ENCODE measurements at places on chromosomes 1 and 21.

- no peak for DNase-seq
Observed at GRCh38 chr1:118618618-118619340, 369.4 kb downstream of the TBX15 start.

DNA sequence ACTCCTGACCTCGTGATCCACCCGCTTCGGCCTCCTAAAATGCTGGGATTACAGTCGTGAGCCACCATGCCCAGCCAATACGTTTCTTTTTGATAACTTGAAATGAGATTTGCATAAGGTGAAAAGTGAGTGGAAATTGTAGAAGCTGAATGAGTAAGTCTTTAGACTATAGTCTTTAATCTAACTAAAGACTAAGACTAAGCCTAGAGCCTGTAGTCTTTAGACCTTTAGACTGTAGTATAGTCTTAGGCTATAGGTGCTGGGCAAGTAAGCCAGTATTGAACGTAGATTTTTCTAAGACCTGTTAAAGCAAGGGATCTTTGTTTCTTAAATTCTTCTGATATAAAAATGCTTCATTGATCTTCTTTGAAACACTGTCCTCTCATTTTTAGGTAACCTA lies 12.1 kb downstream of the PPP2R5A start:
- no peak for DNase-seq

DNA sequence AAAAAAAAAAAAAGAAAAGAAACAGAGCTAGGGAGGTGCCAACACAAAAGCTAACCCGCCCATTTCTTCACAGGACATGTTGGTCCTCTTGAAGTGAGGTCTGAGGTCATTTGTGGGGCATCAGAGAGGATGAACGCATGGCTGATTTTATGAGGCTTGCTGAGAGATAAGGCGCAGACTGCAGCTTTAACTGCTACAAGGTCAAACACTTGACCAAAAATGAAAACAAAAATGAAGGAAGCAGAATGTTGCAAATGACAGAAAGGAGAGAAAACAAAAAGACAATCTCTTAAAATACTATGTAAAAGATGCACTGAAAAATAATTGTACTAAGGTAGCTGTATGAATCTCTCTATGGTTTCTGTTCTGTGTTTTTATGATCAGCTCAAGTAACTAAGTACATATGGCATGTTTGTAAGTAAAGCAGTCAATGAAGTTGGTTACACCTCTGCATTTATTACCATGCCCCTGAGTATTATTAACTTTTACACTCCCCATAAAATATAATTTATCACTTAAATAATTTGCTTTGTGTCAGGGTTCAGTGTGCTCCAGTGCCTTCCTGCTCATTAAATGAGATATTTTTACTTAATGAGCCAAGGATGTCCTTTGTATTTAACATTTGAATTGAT lies 249.1 kb upstream of the NR5A2 start:
- no peak for DNase-seq

- DNase-seq, result no peak
Observed at GRCh38 chr1:26730695-26731094, 34.9 kb downstream of the ARID1A start.

- DNase-seq, result no peak
Observed at GRCh38 chr1:30977105-30977504, 68.5 kb upstream of the SDC3 start.

- DNase-seq, result peak; percentile 5
Observed at GRCh38 chr1:186404454-186405051, 28.9 kb downstream of the ODR4 start.

DNA sequence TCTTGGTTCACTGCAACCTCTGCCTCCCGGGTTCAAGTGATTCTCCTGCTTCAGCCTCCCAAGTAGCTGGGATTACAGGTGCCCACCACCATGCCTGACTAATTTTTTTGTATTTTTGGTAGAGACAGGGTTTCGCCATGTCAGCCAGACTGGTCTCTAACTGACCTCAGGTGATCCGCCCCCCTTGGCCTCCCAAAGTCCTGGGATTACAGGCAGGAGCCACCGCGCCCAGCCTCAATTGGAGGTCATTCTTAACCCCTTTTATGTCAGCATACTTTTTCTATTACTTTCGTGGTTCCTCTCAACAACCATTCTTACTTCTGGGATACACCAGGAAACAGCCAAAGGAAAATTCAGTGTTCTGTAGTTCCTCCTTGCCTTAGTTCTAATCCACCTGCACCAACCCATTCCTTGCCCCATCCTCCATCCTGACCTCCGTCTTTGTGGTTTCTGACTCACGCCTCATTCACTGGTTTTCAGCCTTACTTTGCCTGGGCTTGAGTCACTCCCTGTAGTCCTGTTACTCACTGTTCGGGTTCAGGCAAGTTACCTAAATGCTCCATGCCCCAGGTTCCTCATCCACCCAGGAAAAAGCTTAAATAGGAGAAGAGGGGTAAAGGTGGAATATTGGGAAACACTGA lies 12.9 kb upstream of the BCL10 start:
- no peak for DNase-seq

DNA sequence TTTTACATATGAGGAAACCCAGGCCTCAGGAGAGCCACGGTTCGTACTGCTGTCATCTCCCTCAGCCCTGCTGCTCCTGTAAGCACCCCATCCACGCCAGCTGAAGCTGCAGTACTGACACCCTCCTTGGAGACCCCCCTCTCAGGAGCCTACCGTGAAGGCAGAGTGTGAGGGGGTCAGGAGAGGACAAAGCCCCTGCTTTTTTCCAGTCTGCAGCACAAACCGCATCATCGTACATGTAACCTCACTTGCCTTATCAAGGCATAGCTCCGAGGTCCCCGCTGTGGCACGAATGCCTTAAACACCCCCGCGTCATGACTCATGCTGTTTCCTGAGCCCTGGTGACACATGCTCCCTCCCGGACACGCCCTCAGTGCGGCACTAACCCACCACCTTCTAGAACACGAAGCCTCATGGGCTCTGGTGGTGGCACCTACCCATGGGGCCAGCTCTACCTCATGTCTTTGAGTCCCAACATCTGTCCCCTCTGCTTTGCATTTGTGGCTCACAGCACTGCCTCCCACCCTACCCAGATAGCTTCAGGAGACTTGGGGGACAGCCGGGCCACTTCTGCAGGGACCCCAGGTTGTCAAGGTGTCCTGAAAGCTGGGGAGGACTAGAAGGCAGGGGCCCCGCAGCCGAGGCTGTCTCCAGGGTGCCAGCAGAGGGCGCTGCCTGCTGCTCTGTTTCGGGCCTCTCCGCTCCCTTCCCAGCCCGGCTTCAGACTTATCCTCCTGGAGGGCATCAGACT lies 4.9 kb downstream of the SH3BGRL3 start:
- DNase-seq, result peak; percentile 66

GRCh38 chr1:1889847-1890505 lies 911 bp downstream of the GNB1 start:
- no peak for DNase-seq

DNA sequence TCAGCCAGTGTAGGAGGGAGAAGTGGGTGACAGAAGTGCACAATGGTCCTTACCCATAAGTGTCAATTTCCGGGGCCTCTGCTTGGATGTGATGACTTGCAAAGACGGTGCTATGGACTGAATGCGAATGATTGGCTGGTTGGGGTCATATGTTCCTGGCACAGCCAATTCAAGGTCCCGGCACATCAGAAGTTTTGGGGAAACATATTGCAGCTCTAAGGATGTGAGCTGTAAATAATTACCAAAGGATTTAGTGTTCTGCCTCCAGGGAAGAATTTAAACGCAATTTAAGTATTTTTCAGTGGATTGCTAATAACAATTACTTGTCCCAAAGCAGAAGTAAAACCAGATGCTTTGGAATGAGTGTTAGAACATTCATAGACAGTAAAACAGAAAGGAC lies 26.9 kb upstream of the EXOSC10 start:
- DNase-seq, result no peak

- DNase-seq, result no peak
Observed at GRCh38 chr1:194040496-194040895, 854.1 kb upstream of the B3GALT2 start.

DNA sequence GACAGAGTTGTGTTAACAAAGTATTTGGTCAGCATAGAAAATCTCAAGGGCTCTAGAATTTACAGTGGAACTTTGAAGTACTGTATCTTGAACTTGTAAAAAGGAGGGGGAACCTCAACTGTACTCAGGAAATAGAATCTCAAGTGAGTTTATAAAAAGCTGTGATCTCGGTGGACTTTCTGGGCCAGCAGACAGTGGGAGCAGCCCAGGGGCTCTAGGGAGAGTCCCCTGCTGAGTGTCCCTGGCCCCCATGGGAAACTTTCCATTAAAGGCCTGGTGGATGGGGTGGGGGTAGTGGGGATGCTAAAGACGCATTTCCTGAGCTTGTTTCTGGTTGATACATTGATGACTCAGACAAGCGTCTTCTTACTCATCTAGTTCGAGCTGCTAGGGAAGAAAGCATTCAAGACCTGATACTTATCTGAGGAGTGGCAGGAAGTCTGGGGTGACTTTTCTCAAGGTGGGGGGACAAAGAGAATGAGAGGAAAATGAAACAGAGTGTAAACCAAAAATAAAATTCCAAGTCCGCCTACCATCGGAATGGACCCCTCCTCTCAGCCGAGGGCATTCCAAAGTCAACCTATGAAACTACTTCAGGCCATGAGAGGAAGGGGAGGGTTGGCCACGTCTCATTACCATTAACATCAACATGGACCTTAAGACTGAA lies 65.5 kb downstream of the NID1 start:
- peak; percentile 34 for DNase-seq

DNA sequence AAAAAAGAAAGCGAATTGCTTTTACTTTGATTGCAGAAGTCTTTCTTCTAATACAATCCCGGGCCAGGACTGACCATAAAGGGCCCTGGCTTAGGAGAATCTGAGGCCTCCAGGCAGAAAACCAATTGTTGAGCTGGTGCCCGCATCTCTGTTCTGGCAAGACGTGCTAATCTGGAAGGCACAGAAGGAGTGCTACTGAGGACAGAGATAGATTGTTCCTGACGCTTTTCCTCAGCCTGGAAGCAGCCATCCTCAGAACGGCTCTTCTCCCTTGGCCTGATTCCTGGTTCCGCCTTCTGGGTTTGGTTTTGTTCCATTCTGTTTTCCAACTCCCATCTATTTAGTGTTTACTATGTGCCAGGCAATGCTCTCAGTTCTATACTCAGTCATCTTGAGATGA lies 44.8 kb upstream of the SPOCD1 start:
- DNase-seq, result no peak

DNA sequence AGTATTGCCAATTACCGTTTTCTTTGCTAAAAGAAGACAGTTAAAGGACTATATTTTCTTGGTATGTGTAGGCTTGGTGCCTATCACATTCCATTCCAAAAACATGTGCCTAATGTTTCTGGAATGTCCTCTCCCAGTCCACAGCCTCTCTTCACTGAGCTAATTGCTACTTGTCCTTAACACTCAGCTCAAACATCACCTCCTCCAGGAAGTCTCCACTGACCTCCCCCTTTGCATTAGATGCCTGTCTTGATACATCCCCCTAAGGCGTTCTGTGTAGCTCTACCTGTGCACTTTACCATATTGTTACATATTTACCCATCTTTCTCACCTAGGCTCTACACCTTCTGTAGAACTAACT lies 195.6 kb upstream of the CAMK1G start:
- DNase-seq, result no peak

GRCh38 chr1:218525031-218525430 lies 179.9 kb downstream of the TGFB2 start:
- DNase-seq, result no peak

DNA sequence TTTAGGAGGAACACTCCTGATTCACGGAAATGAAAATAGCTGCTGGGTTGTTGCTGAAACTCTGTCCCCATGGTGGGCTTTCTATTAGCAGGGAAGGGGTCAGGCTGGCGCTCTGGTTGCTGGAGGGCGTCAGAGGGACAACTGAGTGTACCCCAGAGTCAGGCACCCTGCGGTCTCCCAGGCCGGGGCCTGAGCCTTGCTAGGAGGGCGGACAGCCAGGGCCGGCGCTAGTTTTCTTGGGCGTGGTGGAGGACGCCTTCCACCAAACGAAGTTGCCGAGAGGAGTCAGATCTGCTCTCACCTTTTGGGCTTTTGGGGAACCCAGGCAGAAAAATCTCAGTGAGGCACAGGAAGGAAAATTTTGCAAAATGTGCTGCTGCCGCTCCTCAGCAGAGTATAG lies 54.8 kb downstream of the NGF start:
- DNase-seq, result no peak

DNA sequence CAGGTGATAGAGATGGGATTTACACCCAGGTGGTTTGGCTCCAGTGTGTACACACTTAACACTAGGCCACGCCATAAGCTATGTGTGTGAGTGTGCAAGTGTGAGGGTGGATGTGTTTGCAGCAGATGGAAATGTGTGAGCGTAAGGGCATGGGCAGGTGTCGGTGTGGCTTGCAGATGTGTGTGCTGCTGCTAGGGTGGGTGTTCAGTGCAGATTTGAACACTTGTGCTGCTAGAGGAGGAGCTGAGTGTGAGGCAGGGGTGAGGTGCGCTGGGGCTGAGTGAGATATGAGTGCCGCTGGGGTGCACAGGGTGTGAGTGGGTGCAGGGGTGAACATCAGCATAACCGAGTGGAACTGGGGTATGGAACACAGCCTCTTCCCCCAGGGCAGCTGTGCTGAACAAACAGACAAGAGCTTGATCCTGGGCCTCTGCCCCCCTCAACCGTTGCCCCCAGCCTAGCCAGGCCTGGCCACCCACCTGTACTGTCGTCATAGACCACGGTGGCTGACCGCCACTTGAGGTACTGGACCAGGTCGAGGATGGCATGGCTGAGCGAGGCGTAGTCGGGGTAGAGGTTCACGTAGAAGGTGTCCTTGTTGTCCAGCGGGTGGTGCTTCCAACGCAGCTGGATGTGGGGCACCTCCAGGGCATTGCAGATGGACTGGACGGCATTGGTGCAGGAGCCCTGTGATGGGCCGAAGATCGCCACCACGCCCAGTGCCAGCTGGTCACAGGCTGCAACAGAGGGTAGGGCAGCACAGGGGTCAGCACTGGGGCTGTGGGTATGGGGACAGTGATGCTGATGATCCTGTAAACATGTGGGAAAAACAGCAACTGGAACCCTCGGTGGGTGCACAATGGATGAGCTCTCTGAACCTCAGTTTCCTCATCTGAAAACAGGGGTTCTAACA lies 153.9 kb downstream of the GRIK3 start:
- no peak for DNase-seq

DNA sequence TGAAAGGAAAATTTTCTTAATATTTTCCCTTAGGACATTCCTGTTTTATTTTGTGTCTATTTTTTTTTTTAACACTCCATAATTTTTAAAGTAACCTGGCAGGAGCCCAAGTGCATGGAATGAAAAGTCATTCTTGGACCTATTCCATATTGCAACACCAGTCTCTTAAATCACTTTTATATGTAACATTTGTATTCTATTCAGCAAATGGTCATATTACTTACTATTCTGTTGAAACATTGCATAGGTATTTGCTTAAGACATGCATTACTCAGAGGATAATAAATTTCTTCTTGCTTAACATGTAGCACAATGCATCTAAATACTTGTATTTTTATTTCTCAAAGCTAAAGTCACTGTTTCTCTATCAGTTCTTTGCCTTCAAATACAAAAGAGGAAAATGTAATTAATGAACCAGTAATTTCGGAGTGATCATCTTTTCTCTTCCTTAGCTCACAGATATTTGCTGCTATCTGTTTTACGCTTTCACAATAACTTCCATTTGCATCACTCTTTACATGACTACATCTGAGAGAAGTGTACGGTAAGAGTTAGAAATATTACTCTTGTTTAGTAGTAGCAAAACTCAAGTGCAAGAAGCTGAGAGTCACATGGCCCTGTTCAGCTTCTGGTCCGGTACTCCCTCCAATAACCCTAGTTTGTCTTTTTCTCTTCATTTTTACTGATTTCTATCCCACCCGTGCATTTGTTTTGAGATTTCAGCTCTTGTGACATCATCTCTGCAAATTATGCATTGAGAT lies 394.8 kb downstream of the USP25 start:
- DNase-seq, result no peak
